ENCODE measurements at places on chromosomes 12 and 14.

DNA sequence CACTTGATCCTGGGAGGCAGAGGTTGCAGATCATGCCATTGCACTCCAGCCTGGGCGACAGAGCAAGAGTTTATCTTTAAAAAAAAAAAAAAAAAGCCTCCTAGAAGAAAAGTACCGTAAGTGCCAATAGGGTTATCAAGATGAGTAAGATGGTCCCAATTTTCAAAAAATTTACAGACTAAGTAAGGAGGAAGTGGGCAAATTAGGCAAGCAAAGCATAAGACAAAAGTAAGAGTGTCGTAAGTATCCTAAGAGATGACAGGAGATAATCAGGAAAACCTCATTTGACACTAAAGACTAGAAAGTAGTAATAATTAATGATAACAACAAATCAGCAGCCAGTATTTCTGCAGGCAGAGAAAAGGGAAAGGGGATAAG, 12.2 kb downstream of the PYM1 start:
- DNase-seq, result no peak

DNA sequence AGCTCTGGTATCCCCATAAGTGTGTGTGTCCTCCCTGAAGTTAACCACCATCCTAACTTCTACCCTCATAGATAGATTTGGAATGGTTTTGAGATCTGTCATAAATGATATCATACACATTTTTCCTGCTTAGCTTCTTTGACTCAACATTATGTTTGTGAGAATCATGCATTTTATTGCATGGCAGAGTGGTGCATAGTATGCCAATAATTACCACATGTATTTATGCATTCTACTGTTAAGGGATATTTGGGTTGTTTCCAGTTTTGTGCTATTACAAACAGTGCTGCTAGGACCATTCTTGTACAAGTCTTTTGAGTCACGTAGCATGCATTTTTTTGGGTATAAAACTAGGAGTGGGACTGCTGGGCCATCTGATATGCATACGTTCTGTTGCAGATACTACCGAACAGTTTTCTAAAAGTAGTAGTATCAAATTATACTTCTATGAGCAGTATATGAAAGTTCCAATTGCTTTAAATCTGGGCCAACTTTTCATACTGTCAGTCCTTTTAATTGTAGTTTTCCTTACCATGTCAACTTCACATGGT, 13.4 kb downstream of the GRIP1 start:
- no peak for DNase-seq

- DNase-seq, result peak; percentile 0
These were observed 201.4 kb downstream of the KIF26A start for GRCh38 chr14:104339829-104340228.

DNA sequence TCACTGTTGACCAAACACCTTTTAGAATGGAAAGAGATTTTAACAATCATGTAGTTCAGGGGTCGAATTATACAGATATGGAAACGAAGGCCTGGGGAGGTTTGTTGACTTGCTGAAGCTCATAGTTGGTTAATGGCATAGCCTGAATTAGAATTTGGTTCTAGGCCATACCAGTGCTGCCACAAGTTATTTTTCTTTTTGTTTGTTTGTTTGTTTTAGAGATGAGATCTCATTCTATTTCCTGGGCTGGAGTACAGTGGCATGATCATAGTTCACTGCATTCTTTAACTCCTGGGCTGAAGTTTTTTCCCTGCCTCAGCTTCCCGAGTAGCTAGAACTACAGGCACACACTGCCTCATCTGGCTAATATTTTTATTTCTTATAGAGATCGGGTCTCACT, 25.4 kb upstream of the ALG10B start:
- no peak for DNase-seq
